ENCODE measurements at places on chromosomes 6 and 20. TPM values are rescaled to one million over a fixed set of nuclear protein-coding genes. Genes with fewer than 3 reads are reported as not detected.

DNA sequence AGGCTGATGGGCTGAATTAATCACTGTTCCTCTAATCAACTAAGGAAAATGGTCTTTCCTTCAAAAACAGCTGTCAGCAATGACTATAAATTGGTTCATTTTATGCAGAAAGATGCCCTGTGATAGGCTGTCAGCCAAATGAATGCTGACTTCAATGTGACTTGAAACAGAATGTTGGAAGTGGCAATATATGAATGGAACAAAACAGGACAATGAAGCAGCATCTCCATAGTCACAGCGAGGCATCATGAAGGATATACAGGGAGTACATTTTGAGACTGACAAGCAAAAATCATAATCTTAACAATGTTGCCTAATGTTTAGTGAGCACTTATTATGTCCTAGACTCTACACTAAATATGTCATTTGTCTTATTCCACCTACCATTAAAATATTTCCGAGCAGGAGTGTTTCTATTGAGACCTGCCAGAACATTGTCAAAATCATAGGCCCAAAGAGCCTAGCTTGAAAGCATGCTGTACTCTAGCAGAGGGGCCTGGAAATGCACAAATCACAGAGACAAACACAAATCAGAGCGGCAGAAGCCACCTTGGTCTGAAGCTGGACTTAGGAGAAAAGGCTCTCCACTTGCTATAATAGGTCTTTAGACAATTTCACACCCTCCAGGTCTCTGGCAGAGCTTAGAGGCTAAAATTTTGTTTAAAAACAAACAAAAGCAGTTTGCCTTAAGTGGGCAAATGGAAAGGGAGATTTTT is 63.3 kb downstream of the FAM50B start:
- peak; percentile 70 for DNase-seq

The RMND1 gene
- 32.2 TPM for total RNA-seq

DNA sequence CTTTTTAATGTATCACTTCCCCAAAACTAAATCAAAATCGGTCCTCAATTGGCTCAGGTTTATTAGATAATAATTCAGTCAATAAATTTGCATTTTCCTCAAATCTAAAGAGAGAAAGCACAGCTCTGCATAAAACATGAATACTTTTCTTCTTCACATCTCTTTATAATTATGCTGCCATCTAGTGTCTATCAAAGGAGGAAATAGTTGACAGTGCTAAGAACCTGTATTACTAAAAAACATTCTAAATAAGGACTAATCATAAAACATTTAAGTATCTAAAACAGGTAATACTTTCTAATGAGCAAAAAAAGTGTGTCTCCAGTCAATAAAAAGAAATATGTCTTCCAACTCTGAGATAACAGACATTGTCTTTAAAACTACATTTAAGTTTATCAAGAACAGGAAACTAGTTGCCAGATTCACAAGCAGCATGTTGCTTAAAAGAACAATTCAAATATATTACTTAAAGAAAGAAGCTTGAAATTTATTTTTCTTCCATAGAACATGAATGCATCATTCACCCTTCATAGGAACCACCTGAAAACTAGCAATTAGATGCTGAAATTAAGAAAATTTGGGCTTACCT is 56.5 kb upstream of the DST start:
- peak; percentile 63 for DNase-seq

The SCRT2 gene
- not detected for total RNA-seq

DNA sequence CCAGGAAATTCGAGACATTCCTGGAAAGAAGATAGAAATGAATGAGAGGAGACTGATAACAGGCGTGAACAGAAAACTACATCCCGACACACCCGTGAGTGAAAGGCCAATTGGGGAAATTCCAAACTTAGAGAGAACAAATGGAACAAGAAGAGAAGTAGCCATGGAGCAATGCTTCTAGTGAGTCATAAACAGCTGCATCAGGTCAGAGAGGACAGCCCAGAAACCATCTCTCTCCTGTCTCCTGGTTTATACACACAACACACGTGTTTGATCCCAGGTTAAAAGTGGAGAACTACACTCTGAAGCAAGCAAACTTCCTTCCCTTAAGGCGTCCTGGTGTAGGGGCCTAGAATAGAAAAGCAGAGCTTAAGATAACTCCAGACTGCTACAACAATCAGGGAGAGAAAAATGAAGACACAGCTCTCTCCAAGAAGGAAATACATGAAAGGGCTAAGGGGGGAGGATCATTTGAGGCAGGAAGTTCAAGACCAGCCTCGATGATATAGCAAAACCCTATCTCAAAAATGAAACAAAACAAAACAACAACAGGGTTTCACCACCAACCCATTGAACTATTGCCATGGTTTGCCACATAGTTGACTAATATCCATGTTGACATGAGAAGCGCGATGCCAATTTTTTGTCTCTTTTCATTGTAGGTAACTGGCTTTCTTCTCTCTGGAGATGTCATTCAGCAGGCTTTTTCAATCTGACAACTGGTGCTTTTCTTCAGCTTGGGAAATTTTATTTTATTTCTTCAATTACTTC is 26.9 kb downstream of the NRN1 start:
- DNase-seq: peak; percentile 10

DNA sequence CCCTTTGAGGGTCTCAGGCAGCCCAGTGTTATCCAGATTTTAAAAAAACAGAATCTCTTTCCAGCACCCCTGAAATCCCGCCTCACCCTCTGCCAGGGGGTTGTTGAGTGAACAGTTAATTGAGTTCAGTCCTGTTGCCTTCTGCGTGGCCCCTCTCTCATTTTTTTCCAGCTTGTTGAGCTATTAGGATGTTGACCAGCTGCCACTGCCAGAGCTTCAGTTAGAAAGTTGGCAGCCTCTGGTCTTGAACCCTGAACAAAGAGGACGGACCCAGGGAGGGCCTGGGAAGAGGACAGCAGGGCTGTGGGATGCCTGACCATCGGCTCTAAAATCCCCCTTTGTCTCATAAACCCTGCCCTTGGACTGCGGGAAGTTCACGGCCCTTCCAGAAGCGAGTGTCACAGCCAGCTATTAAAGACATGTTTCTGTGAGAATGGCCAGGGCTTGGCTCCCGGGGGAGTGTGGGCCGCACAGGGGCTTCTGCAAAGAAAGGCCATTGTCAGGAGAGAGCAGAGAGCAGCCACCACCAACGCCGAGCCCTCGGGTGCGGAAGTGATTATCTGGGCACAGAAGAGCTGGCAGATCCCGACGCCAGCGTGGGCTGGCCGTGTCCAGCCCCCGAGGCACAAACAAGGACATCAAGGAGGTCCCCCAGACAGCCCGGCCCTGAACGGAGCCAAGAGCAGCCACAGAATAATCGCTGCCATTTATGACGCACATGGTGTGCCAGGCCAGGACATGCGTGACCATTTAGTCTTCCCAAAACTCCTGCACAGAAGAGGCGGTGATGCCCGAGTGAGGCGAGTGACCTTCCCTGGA is 189.0 kb downstream of the ANKRD60 start:
- DNase-seq: no peak

DNA sequence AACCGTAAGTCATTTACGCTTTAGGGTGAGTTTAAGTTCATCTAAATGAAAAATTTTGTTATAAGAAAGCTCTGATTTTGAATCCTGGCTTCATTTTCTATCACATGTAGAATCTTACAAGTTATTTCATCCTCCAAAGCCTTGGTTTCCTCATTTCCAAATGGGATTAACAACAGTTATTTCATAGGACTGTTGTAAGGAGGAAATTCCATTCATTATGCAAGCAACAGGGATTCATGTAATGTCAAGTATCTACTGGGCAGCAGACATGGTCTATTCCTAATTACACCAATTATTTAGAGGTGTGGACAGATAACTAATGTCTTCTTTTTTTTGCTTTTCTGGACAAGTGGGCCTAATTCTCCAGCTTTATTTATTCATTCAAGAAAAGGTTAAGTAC is 154.0 kb downstream of the PDSS2 start:
- DNase-seq: no peak

The CST3 gene
- 284 TPM for total RNA-seq

DNA sequence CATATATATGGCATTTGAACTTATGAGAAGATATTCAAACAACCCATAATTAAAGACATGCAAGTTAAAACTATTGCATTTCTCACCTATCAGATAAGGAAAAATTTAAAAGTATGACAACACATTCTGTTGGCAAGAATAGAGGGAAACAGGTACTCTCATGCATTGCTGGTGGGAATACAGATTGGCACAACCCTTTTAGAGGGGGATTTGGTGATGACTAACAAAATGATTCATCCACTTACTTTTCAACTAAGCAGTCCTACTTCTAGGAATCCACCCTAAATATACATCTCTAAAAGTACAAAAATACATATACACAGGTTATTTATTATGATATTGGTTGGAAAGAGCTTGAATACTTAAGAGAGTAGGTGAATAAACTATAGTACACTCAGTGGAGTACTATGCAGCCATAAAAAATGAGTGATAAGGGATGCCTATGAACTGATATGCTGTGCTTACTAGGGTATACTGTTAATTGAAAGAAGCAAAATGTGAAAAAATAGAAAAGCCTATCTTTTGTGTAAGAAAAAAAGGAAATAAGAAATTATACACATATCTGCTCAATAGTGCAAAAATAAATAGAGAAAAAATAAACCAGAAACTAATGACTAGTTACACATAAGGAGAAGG is 42.2 kb downstream of the ADAT2 start:
- DNase-seq: no peak

The CUTA gene
- 61.7 TPM for total RNA-seq

The PPP1R11 gene
- 15.0 TPM for total RNA-seq

The RBPJL gene
- total RNA-seq: not detected

The SLC4A11 gene
- total RNA-seq: 14.9 TPM

DNA sequence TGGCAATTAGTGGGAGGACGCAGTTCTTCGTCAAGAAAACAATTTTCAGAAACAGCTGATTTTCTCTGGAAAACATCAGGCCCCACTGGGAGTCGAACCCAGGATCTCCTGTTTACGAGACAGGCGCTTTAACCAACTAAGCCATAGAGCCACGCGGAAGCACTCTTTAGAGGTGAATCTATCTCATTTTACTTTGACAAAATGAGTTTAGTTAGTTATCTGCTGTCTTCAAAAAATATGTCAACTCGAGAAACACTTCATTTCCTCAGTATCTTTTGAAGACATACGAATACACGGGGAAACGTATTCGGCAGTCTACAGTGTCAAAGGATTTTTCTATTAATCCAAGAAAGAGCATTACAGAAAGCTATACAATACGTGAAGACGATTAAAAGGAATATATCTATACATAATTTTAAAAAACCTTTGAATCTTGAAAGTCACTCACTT is 26.7 kb downstream of the GPX6 start:
- DNase-seq: peak; percentile 71

The HLA-DQA2 gene
- not detected for total RNA-seq

The OR2J3 gene
- not detected for total RNA-seq

DNA sequence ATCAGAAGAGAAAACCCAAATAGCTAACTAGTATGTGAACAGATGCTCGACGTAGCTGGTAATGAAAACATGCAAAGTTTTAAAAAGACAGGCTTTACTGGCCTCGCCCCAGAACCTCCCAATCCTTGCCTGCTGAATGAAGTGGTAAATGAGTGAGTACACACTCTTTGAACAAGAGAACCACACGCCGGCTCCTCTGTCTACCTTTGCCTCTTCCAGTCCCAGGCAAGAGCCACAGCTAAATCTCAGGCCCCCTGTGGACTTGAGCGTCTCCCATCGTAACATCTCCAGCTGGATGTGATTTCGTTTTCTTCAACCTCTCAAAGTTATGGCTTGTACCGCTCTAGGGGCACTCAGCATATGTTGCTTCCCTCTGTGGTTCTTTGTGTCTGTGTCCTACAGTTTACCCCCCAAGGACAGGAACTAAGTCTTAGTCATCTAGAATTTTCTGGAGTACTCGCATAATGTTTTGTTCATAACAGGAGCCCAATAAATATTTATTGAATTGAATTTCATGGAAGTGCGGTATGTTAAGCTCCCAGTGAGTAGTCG is 153.2 kb upstream of the TAB2 start:
- DNase-seq: no peak

GRCh38 chr6:111952274-111952673 is 79.0 kb upstream of the FYN start:
- DNase-seq: no peak

- DNase-seq: no peak
Observed at GRCh38 chr6:16473184-16473907, 235.0 kb downstream of the GMPR start.

The LCA5 gene
- total RNA-seq: 4.9 TPM

- DNase-seq: peak; percentile 90
Observed at GRCh38 chr6:149235130-149235561, 82.4 kb upstream of the TAB2 start.

The EGFL8 gene
- total RNA-seq: 1.3 TPM

- no peak for DNase-seq
Observed at GRCh38 chr6:3545156-3545555, 88.3 kb upstream of the SLC22A23 start.

GRCh38 chr20:52681288-52681687 is 290.9 kb upstream of the TSHZ2 start:
- DNase-seq: no peak

Data from dermis blood vessel endothelial cell (primary cell).